Stimulated activated CD4-positive, alpha-beta T cell treated with anti-CD3 and anti-CD28 coated beads, Interleukin-2, amount 100 ng/mL, for 48 hours (primary cell): ENCODE measurements at places on chromosomes 2 and 18.

- DNase-seq: no peak
These were observed 43.3 kb upstream of the LGALSL start for GRCh38 chr2:64410671-64411070.

DNA sequence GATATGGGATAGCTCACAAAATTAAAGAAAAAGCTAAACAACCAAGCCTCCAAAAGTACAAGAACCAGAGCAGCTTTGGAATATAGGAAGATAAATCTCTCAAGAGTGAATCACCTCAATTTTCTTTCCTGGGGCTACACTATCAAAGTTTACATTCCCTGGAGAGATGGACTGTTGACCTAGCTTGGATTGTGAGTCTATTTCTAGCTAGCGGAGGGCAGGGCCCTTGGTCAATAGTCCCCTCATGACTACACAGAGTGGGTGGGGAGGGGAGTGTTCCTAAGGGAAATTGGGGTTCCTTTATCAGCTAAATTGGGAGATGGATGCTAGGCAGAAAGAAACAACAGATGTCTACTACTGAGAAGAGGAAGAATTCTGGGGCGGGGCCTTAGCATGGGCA, 29.9 kb upstream of the EIF2AK3 start:
- DNase-seq: no peak

- no peak for DNase-seq
These were observed 964.7 kb upstream of the ZEB2 start for GRCh38 chr2:145484448-145485097.

DNA sequence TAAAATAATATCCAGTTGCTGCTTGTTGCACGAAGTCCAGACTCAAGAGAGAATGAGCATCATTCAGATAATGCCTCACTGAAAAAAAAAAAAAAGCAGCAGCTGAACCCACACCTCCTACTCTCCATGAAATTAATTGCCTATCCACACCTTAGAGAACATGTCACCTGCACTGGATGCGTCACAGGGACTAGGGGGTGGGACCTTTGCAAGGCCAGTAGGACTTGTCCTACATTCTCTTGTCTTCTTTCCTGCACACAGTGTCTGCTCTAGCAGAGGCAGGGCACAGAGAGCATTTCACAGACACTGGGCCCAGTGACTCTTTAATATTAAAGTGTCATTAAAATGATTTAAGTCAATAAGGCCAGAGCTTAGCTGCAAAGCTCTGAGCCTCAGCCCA, at the start of gene ABCA12:
Gene ABCA12 (minus strand): TSS at position 148 of the 400 bp plus-strand sequence. CDS start 418 bp downstream, outside the sequence.
- DNase-seq: no peak

DNA sequence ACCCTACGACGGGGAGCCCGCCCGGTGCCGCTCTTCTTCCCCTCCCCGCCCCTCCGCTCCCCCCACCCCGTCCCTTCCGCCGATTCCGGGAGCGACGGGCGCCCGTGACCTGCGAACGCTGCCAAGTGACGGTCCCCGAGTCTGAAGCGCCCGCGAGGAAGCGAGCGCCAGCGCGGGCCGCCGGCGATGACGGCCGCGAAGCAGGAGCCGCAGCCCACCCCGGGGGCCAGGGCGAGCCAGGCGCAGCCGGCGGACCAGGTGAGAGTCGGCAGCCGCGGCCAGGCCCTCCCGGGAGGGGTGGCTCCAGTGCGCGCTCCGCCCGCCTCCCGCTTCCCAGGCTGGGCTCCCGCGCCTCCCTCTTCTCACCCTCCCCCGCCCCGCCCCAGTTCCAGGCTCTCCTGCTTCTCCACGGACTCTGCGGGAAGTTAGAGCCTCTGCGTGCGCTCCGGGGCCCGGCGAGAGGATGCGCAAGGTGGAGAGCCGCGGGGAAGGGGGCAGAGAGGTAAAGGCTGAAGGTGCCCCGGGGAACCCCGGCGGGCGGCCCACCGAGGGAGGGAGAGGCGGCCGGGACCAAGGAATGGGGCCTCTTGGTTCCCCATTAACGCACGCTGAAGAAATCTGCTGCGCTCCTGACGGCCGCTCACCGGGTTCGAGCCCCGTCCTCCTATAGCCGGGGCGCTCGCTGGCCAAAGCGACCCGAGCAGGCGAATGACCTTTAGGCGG, 719.5 kb downstream of the DPP10 start:
- no peak for DNase-seq

DNA sequence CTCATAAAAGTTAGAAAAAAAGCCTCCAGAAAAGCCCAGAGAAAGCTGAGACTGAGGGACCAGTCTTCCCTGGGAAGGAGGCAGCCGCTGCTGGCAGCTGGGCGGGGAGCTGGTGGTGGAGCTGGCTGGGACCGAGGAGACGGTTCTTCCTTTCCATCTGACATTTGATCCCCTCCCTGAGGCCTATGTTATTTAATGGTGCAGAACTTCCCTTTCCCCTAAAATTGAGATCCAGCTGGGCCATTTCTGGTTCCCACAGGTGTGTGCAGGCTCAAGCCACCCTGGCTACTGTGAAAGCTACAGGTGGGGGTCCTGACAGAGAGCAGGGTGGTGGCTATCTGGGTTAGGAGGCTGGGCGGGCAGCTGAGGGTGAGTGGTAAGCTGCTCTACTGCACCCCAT, 81.5 kb upstream of the FZD7 start:
- no peak for DNase-seq

DNA sequence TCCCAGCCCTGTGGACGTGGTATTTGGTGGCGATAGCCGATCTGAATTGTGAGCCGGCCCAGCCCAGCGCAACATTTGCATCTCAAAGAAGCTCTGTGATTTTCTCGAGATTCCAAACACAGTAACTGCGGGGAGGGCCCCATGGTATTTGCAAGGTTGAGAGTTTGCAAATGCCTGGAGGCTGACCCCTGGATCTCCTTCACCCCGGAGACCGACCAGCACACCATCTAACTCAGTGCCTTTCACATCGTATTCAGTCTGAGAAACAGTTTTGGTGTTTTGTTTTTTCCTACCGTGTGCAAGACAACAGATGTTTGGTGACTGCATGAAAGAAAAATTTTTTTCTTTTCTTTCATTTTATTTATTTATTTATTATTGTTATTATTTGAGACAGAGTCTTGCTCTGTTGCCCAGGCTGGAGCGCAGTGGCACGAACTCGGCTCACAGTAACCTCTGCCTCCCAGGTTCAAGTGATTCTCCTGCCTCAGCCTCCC, 40.3 kb downstream of the MYCN start:
- no peak for DNase-seq

- no peak for DNase-seq
These were observed 68.3 kb downstream of the SGPP2 start for GRCh38 chr2:222492683-222493082.

DNA sequence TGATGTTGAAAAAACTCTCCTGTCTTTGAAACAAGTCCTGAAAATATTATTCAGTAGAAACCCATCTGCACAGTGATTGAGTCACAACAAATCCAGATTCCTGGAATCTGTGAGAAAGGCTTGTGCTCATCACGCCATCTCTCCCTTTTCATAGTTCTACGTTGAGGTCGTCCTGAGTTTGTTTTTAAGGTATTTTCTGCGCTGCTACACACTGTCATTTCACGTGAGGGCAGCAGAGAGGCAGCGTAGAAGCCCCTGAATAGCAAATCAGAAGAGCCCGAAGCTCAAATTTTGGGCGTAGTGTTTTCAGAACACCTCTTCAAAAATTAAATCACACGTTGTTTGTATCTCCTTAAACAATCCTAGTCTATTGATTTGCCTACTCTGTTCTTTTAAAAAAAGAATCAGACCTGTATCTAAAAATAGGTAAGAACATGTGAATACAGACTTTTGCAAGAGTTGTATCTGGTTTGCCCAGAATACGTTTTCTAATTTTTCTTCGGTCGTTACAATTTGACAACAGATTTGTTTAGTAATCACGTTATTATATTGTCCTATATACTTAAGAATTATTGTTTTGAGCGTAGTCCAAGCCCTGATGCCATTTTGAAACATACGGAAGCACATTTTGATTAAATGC, 61.6 kb upstream of the SLC38A11 start:
- DNase-seq: no peak

- DNase-seq: no peak
These were observed 36.8 kb upstream of the IGFBP2 start for GRCh38 chr2:216596236-216596979.

GRCh38 chr18:61129001-61129400, 204.2 kb upstream of the CDH20 start:
- no peak for DNase-seq

DNA sequence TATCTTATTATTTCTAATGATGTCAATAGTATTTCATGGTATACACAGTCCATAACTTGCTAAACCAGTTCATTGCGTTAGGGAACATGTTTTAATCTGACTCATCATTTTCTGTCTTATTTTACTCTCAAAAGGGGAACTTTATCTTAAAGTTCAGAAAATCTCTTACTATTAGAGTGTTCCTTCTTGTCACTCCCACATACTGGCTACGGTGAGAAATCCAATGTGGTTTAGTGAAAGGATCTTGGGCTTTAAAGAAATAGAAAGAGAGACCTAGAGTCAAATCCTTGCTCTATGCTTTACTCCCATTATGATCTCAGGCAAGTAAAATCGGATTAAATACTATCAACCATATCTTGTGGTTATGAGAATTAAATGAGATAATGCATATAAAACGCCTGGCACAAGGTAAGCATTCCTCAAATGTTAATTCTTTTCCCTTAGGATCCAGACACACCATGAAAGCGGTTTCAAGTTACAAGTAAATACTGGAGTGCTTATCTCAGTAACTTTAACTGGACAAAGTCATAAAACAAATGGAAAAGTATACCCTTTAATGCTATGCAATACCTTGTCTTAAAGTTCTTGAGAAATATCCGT, 576.0 kb downstream of the ARHGAP15 start:
- no peak for DNase-seq

DNA sequence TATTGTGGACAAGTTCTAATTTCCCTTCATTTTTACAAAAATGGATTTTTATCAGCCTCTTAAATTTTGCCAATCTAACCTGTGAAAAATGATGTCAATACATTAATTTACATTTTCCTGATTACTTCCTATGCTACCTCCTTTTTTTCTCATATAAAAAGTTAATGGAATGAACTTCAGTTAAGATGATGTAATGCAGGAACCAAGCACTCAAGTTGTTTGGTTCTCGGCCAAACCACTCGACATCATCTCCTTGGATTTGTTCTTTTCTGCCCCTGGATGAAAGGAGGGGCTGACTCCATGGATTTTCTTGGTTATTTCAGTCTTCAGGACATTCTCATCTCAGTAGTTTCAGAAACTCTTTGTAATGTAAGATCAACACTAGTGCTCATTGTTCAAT, 253.1 kb upstream of the NXPH2 start:
- DNase-seq: no peak

DNA sequence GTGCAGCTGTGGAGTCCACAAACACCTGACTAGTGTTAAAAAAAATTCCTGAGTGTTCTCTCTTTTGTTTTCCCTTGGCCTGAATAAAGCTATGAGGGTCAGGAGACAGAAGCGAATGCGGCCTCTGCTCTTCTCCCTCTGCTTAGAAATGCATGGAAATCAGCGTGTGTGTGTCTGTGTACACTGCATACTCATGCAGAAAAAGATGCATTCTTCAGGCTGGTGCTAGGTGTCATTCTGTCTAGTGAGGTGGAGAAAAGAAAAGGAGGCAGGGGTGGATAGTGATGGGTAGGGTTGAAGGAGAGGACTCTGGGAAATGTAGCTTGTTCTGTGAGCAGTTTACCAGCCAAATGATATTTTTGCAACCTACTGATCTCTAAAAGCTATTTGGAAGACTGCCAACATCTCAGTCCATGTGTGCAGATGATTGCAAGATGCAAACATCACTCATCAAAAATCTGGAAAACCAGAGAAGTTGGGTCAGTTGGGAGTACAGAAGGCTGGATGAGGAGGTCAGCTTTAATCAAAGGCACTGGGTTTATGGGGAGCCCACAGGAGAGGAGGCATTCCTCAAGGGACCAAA, 177.7 kb downstream of the INSIG2 start:
- no peak for DNase-seq

DNA sequence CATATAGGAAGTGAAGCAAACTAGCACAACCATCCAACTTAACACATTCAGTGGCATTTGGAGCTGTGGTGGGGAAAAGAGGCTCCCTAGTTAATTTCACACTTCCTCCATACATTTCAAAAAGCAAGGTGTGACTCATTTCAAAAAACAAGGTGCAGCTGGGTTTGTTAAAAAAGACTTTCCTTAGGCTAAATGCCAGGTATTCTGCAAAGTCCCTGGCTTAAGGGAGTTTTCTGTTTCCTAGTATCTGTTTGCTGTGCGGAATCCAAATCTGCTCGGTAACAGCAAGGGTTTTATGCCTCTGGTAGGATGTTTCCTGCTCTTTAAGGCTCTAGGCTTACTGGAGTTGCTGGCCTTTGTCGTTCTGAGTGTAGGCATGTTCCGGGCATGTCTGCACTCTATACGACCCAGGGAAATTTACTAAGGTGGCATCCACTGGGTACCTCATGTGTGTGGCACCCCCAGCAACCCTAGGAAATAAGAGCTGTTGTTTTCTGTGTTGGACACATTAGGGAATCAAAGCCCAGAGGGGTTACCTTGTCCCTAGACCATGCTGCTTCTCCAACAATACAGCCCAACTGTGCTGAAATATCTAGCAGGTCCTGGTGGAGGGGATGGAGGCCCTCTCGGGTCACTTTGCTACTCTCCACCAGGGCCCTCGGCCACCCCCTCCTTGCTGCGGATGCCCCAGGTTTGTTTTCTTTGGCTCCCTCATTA, 634 bp upstream of the MSGN1 start:
- no peak for DNase-seq

GRCh38 chr2:238775591-238775990, 72.3 kb upstream of the TWIST2 start:
- no peak for DNase-seq

- DNase-seq: no peak
These were observed 11.9 kb downstream of the ADRA2B start for GRCh38 chr2:96104487-96104861.

- DNase-seq: peak; percentile 45
These were observed 37.9 kb downstream of the MTERF4 start for GRCh38 chr2:241064008-241064801.

DNA sequence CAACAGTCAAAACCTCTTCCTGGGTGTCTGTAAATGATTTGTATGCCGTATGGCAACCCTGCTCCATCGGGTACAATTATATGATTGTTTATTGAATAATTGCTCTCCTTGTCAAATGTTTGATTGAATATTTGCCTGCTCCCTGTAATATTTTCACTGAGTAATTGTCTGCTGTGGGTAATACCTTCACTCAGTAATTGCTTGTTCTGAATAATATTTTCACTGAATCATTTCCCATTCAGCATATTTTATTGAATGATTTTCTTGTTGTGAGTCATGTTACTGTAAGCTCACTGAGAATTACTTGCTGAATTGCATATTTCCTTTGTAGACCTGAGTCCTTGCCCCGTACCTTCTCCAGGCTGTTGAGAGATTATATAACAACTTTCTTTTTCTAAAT, 535.2 kb downstream of the METTL4 start:
- no peak for DNase-seq
